ENCODE measurements at places on chromosomes 4 and X.

- no peak for DNase-seq
These were observed 185.8 kb downstream of the RNF150 start for GRCh38 chr4:140947506-140947905.

GRCh38 chrX:97854086-97854485 lies 970.4 kb downstream of the RPA4 start:
- DNase-seq, result no peak

- no peak for DNase-seq
These were observed 419.6 kb downstream of the BCOR start for GRCh38 chrX:39677978-39678791.

- DNase-seq, result no peak
These were observed 231.8 kb downstream of the BANK1 start for GRCh38 chr4:102022343-102022742.

DNA sequence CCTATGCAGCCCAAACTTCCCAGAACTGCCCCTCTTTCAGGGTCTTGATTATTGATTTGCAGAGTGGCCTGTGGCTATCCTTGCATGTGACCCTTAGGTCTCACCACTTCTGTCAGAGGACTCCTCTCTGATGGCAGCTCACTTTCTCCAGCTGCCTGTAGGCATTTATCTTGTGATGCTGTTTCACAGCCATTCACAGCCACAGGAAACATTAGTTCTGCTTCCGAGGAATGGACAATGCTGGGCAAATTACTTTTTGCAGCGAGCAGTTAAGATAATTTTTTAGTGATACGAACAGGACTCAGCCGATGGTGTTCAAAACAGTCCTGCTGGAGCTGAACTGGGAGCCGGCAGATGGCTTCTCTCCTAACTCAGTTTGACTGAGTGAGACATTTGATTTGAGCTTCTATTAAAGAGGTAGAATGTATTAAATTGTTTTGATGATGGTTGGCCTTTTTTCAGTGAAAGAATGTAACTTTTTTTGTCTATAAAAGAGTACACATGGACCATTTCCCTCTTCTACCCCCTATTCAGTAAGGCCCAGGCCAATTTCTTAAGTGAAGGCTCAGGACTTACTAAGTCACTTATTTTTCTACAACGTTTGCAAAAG lies 58.4 kb upstream of the TMEM150C start:
- no peak for DNase-seq

GRCh38 chrX:71466979-71467523 lies 65.9 kb upstream of the OGT start:
- no peak for DNase-seq

GRCh38 chrX:113330416-113330815 lies 489.8 kb upstream of the AMOT start:
- DNase-seq, result no peak

DNA sequence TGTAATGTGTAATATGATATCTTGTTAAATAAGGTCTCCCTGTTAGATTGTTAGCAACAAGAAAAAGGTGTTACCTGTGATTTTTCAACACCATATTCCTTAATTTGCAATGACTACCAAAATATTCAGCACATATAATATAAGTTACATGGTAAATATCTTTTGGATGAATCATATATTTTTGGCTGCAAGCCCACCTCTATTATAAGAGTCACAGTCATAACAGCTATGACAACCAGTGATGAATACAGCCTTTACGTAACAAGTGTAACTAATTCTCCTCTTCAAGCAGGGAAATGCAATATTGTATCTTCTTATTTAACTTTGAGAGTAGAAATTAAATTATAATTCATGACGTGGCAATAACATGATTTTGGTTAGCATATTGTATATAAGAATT lies 187.0 kb downstream of the NLGN4X start:
- DNase-seq, result no peak
